H9 (cell line): ENCODE measurements at places on chromosomes 12 and 14. TPM values are rescaled to one million over a fixed set of nuclear protein-coding genes. Genes with fewer than 3 reads are reported as not detected.

- no peak for DNase-seq
- H3K36me3 ChIP-seq = peaks cover 2% of the 10 kb centered on the region
Observed at GRCh38 chr14:74841230-74842207, 34.4 kb downstream of the PROX2 start.

GRCh38 chr14:77314043-77314442 is 6.6 kb downstream of the POMT2 start:
- H3K4me1 ChIP-seq = peaks cover 10% of the 10 kb centered on the region; the same call in 1 of the 2 replicates
- H3K4me3 ChIP-seq = no peak overlapping the region
- peaks cover 8% of the 10 kb centered on the region for H3K36me3 ChIP-seq
- H3K27me3 ChIP-seq = no peaks in the 10 kb centered on the region
- DNase-seq = peak; percentile 49

GRCh38 chr14:87149583-87150354 is 843.2 kb downstream of the GALC start:
- peaks cover 50% of the 10 kb centered on the region for H3K27me3 ChIP-seq
- no peak overlapping the region; the same call in 1 of the 2 replicates for H3K4me3 ChIP-seq
- DNase-seq = peak; percentile 85
- H3K36me3 ChIP-seq = no peaks in the 10 kb centered on the region
- H3K4me1 ChIP-seq = peaks cover 7% of the 10 kb centered on the region

GRCh38 chr14:88831284-88831683 is 6.8 kb downstream of the TTC8 start:
- no peak for DNase-seq
- no peaks in the 10 kb centered on the region for H3K27me3 ChIP-seq
- no peak overlapping the region for H3K4me3 ChIP-seq
- peaks cover 5% of the 10 kb centered on the region; the same call in 2 of the 3 replicates for H3K36me3 ChIP-seq
- H3K27ac ChIP-seq = no peak overlapping the region
- H3K4me1 ChIP-seq = no peaks in the 10 kb centered on the region

DNA sequence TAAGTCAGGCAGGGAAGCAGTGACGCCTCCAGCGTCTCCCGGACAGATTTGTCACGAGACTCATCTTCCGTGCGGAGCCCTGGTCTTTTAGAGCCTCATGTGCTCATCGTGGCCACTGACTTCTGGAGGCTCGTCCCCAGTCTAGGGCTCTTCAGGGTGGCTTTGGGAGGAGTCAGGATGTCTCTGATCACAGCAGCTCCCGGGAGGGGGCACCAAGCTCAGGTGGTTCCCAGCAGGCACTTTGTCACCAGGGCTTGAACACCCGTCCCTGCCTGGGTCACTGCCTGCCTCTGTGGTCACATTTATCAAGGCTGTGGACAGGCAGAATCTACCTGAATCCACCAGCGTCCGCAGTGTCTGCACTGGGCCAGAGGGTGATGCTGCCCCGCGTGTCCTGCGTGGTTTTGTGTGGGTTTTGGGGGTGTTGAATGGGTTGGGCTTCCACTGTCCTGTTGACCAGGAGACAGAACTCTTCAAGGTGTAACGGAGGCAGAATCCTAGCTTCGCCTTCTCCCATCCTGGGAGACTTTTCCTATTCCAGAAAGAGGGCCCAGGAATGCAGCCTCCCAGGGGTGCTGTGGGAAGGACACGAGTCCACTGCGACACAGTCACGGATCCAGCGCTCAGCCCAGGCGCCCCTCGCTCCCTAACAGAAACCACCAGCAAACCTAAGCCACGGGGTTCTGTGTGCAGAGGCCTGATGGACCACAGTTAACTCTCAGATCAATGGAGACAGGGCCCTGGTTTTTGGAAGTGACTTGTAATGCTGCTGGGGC is 132.3 kb downstream of the ADGRD1 start:
- H3K36me3 ChIP-seq = no peaks in the 10 kb centered on the region
- H3K4me3 ChIP-seq = no peak overlapping the region
- H3K4me1 ChIP-seq = no peaks in the 10 kb centered on the region

DNA sequence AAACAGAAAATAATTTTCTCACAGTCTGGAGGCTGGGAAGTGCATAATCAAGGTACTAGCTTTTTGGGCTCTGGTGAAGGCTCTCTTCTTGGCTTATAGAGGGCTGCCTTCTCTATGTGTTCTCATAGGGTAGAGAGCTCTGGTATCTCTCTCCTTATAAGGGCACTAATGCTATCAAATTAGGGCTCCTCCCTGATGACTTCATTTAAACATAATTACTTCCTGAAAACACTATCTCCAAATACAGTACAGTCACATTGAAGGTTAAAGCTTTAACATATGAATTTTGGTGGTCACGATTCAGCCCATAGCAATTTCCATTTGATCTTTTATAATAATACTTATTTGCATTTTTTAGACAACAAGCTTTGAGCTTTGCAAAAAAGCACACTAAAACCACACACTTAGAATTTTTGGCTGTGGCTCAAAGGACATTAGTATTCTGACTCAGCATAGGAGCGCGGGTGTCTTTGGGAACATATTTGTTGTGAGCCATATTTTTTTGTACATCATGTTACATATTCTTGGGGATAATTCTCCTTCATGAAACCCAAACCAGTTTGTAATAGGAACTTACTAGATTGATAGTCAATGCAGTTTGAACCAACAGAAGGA is 808.1 kb upstream of the FBXO33 start:
- no peak overlapping the region for H3K4me3 ChIP-seq
- no peak overlapping the region for H3K27ac ChIP-seq
- H3K36me3 ChIP-seq = peaks cover 6% of the 10 kb centered on the region; the same call in 1 of the 2 replicates
- no peak for DNase-seq
- H3K4me1 ChIP-seq = no peaks in the 10 kb centered on the region

DNA sequence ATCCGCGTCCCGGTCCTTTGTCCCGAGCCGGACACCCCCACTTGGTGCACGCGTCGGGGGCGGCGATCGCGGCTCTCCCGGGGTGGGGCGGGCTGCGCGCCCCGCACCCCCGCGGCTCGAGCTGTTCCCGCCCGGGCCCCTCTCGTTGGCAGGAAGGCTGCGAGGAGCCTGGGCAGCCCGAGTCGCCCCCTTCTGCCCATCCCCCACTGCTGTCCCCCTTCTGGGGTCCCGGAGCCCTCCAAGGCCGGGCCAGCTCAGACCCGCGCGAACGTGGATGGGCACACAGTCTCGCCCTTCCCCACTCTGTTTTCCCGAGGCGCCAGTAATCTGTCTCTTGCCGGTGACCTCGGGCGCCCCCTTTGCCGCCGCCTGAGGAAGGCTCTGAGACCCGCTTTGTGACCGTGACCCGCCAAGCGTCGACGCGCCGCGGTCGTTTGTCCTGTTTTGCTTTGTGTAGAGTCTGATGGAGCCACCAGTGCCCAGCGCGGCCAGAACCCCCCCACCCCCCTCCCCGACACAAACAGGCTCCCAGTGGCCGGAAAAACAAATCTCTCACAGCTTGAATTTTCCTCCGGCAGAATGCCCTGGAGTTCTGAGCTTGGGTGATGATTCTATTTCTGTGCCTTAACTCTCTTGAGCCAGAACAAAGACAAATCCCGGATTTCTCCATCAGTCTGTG is 610 bp downstream of the C14orf132 start:
- DNase-seq = peak; percentile 61
- no peak overlapping the region for H3K27ac ChIP-seq
- H3K36me3 ChIP-seq = no peaks in the 10 kb centered on the region; the same call in 1 of the 2 replicates
- peaks cover 3% of the 10 kb centered on the region; the same call in 1 of the 2 replicates for H3K4me1 ChIP-seq
- peak overlapping the region; percentile 80 for H3K4me3 ChIP-seq

- H3K4me1 ChIP-seq = no peaks in the 10 kb centered on the region
- no peaks in the 10 kb centered on the region for H3K27me3 ChIP-seq
- H3K36me3 ChIP-seq = 0 out of 2 replicates have a peak, but pooled peaks cover 9% of the 10 kb centered on the region
Observed at GRCh38 chr14:86022031-86022629, 492.2 kb downstream of the FLRT2 start.

- H3K4me1 ChIP-seq = peaks cover 28% of the 10 kb centered on the region
- no peaks in the 10 kb centered on the region for H3K27me3 ChIP-seq
- no peak overlapping the region for H3K4me3 ChIP-seq
Observed at GRCh38 chr12:65891987-65892481, 67.8 kb downstream of the HMGA2 start.

DNA sequence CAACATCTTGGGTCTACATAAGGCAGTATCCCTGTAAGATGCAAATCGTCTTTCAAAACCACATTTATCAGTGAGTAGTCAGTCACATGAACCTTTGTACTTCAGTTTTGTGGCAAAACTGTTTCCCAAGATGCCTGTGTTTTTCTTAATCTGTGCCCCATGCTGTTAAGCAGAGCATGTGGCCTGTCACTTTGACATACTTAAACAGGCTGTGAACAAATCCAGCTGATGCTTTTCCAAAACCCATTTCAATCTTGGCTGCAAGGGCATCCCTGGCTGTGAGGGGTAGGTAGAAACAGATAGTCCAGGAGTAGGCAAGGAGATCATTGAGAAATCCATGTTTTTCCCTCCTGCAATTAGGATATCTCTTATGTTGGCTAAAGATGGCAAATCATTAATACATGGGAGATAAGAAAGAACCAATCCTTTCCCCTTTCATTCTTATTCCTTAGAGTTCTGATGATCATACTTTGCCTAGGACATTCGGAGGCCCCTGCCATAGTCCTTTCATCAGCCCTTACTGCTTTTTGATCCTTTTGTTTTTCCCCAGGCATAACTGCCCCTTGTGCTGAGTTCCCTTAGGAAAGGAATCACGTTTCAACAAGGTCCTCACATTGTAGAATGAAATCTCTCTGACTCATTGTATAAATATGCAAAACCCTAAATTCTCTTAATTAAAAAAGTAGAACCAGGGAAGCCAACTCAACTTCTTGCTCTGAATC is 121.1 kb upstream of the EEA1 start:
- H3K4me3 ChIP-seq = no peak overlapping the region
- no peaks in the 10 kb centered on the region for H3K36me3 ChIP-seq
- H3K27me3 ChIP-seq = no peaks in the 10 kb centered on the region
- H3K4me1 ChIP-seq = peaks cover under 1% of the 10 kb centered on the region; the same call in 1 of the 2 replicates

GRCh38 chr14:102029956-102030355 is 56.9 kb downstream of the HSP90AA1 start:
- H3K4me1 ChIP-seq = no peaks in the 10 kb centered on the region
- peaks cover 91% of the 10 kb centered on the region for H3K36me3 ChIP-seq
- H3K4me3 ChIP-seq = no peak overlapping the region; the same call in 2 of the 3 replicates
- DNase-seq = no peak
- no peak overlapping the region for H3K27ac ChIP-seq
- no peaks in the 10 kb centered on the region for H3K27me3 ChIP-seq

DNA sequence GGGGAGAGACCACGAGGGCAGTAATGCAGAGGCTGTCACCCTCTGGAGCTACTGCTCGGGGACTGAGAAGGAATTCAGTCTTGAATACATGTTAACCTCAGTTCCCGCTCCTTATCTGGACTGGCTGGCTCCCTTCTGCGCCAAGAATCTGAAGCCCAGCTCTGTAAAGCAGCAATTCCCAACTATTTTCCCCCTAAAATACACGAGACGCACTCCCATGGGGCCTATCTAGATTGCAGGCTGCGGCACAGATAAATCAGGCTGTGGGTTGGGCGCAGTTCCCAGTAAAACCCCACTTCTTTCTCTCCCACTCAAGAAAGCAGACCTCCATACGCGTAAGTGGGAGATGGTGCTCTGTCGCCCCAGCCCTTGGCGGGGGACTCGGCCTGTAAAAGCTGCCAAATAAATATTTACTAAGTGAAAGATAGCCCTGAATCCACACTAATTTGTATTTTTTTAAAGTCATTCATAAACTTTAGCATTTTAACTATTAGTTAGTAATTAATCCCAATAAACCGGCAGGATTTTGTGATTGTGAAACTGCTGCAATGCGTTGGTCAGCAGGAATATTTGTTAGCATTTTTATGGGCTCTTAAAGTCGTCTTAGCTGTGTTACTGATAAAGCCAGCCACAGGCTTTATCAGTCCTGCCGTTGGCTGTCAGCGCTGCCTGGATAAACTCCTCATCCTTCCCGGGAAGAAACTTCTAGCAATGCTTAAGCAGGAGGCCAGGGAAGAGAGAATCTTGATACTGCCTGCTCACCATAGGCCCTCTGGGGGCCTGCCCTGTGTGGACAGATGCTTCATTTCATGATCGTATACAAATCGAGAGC is 17.8 kb downstream of the FBXL14 start:
- no peaks in the 10 kb centered on the region for H3K4me1 ChIP-seq
- no peaks in the 10 kb centered on the region for H3K36me3 ChIP-seq

DNA sequence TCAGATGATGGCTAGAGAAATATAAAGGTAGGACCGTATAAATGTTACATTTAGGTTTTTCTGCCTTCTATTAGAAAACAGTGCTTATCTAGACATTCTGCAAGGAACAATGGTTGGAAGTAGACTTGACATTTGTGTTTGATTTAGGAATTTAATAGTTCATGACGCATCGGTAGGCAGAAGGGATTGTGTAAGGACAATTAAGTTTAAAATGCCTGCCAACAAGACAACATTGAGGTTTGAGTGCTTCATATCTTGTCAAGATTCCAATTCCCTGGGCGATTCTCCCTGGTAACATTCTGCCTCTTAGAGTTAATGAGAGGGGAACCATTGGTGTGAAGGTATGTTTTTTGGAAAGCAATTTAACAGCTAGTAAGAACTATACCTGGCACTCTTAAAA is 186.8 kb upstream of the RBM19 start:
- H3K27me3 ChIP-seq = no peaks in the 10 kb centered on the region
- no peak overlapping the region for H3K4me3 ChIP-seq
- no peaks in the 10 kb centered on the region for H3K36me3 ChIP-seq
- no peaks in the 10 kb centered on the region for H3K4me1 ChIP-seq

GRCh38 chr12:15020156-15020555 is 47.3 kb downstream of the PDE6H start:
- no peak overlapping the region for H3K27ac ChIP-seq
- no peaks in the 10 kb centered on the region for H3K36me3 ChIP-seq
- DNase-seq = no peak
- H3K4me1 ChIP-seq = no peaks in the 10 kb centered on the region; the same call in 1 of the 2 replicates
- H3K4me3 ChIP-seq = no peak overlapping the region
- no peaks in the 10 kb centered on the region for H3K27me3 ChIP-seq

DNA sequence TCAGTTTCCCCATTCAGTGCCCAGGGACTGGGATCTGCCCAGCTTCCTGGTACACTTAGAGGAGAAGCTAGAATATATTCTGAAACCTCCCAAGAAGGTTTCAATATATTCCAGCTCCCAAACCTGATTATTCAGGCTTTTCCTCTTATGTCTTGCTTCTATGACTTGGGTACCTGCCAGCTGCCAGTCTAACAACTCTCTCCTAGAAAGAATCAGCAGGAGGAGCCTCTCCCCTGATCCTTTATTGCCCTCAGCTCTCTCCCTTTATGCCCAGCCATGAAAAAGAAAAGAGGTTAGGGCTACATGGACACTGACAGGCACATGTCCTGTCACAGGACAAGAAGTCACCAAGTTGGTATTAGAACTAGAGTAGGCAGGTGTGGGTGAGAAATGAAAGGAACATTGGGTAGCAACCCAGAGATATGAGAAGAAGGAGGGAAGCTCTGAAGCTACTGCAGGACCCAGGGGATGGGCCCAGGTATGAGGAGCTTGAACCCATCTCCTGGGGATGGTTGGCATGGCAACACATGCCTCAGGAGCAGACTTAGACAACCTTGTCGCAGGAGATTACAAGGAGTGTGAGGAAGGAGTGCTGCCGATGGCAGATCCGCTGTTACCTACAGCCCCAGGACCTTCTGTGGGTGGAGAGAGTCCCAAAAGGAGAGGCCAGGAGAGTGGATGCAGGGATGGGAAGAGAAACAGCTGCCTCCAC is 2.0 kb upstream of the CACNB3 start:
- H3K4me1 ChIP-seq = 0 out of 2 replicates have a peak, but pooled peaks cover 2% of the 10 kb centered on the region
- peak overlapping the region; percentile 95 for H3K4me3 ChIP-seq
- DNase-seq = no peak
- no peak overlapping the region for H3K27ac ChIP-seq

- no peak for DNase-seq
- H3K27me3 ChIP-seq = no peaks in the 10 kb centered on the region
- H3K27ac ChIP-seq = no peak overlapping the region
- no peaks in the 10 kb centered on the region for H3K36me3 ChIP-seq
Observed at GRCh38 chr14:68694516-68695235, 98.2 kb downstream of the ZFP36L1 start.

Gene IRAK3
- total RNA-seq = 0.29 and 0.44 TPM in 2 replicates

Gene SMCO3
- not detected in 2 replicates for total RNA-seq

Gene NR1H4
- not detected in 2 replicates for total RNA-seq

Gene KRT71
- total RNA-seq = not detected in 2 replicates

Gene STYK1
- total RNA-seq = 0.37 and 0.57 TPM in 2 replicates

Gene SYCP3
- total RNA-seq = 0.31 TPM in 1 of 2 replicates, not detected in the other

Gene APPL2
- 17.0 and 18.5 TPM in 2 replicates for total RNA-seq

Gene SCYL2
- 41.4 and 42.0 TPM in 2 replicates for total RNA-seq

Gene PLEKHD1
- 0.29 and 0.37 TPM in 2 replicates for total RNA-seq
